IMR-90 (cell line): ENCODE measurements at places on chromosomes 2 and 18.
A peak's percentile ranks its signal among the peaks of the same experiment; 100 is the strongest.

DNA sequence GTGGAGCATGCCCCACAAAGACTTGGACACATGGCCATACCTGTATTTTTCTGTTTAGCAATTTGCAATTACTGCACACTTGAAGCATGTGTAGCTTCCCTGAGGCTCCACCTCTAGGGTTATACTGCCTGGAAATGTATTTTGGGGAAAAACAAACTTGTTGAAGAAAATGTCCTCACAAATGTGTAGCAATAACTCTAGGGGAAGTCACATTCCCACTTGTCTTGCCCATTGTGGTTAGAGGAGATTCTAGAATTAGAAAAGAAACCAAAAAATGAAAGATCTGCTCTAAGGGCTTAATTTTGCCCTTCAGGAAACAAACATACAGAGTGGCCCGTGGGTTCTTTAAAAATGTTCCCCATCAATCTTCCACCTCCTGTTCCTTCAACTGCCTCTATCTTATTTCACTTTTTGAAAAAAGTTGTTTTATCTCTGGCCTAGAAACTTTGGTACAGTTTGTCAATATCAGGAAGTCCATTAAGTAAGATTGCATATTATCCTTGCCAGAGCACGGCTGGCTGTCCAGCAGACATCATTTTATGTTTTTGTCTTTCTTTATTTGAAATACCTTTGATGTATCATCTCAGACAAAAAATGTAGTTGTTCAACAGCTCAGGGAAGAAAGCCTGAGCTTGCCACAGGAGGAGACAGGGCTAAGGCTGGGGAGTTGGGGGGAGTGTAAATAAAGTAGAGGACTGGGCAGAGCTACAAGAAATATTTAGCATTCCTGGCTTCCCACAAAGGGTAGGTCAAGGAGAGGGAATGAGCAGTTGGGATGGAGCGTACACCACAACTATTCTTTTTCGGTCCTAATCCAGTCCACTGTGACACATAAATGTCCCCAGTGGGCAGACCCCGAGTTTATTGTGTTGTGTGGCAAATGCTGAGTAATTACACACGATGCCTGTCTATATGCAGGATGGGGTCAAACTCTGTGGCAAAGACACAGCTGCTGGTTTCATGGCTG is 96.8 kb upstream of the CDC42EP3 start:
- H3K4me3 ChIP-seq: no peak overlapping the region
- peak overlapping the region; percentile 97 for H3K27ac ChIP-seq
- peaks cover 37% of the 10 kb centered on the region for H3K4me1 ChIP-seq
- no peaks in the 10 kb centered on the region for H3K27me3 ChIP-seq
- DNase-seq: peak; percentile 92

GRCh38 chr2:223969856-223970255 is 12.6 kb downstream of the MRPL44 start:
- no peaks in the 10 kb centered on the region for H3K4me1 ChIP-seq
- peaks cover 13% of the 10 kb centered on the region for H3K36me3 ChIP-seq
- H3K27me3 ChIP-seq: no peaks in the 10 kb centered on the region
- DNase-seq: peak; percentile 12
- no peak overlapping the region for H3K27ac ChIP-seq

DNA sequence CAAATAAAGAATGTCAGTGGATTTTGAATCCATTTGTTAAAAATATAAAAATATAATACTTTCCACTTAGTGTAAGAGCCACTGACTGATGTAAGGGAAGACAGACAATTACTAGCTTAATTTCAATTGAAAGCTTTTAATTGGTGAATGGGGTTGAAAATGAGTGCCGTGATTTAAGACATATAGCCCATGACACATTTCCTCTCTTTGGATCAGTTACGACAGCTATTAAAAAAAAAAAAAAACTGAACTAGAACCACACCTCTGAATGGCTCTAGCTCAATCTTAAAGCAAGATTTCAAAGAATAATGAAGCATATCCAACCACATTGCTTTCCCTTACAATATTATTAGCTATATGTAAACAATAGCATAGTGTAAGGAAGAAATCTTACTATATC is 44.0 kb downstream of the CIB4 start:
- H3K27ac ChIP-seq: no peak overlapping the region
- H3K27me3 ChIP-seq: peaks cover 35% of the 10 kb centered on the region
- no peaks in the 10 kb centered on the region for H3K4me1 ChIP-seq
- H3K4me3 ChIP-seq: no peak overlapping the region

DNA sequence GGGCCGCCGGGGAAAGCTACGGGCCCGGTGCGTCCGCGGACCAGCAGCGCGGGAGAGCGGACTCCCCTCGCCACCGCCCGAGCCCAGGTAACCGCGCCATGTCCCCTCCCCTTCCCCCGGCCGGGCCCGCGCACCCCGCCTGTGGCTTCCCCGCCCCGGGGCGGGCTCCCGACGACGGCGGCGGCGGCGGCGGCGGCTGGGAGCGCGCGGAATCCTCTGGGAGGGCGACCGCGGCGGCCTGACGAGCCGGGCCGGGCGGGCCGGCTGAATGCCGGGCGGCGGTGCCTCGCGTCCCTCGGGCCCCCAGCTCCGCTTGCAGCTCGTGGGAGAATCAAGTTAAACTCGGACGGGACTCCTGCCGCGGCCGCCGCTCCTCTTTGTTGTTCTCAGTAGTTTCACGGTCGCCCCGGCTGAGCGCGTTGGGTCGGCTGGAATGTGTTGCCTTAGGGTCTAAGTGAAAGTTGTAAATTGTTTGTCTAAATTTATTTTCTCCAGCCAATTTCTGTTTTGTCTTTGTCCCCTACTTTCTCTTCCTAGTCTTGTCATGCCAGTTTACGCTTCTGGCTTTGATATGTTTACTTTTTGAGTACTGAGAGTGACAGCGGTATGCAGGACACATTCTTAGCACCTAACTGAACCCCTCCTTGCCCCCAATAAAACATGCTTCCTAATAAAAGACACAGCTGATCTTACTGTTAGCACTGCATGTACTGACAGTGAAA is 685 bp downstream of the SMAD4 start:
- peak overlapping the region; percentile 62 for H3K27ac ChIP-seq

DNA sequence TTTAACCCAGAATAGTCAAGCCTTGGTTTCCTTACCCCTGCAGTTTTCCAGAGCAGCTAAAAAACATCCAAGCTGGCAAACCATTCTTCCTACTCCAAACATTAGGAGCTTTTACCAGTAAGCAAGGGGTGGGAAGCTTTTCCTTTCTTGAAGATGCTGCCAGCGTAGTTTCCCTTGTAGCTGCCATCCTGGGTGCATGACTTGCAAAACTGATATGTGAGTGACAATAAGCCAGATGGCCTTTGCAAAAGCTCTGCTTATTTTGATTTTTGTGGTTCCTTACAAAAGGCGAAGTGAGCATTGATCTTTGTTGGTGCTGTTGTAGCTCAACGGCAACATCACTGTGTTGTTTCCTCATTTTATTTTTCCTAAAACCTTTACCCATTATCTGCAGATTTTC is 138.8 kb downstream of the WDSUB1 start:
- H3K27ac ChIP-seq: no peak overlapping the region
- no peak overlapping the region for H3K4me3 ChIP-seq
- no peaks in the 10 kb centered on the region for H3K27me3 ChIP-seq
- no peak for DNase-seq
- peaks cover 13% of the 10 kb centered on the region; the same call in 1 of the 2 replicates for H3K36me3 ChIP-seq

GRCh38 chr2:46045888-46046287 is 251.3 kb upstream of the EPAS1 start:
- no peaks in the 10 kb centered on the region for H3K27me3 ChIP-seq
- no peak for DNase-seq
- H3K4me1 ChIP-seq: peaks cover 5% of the 10 kb centered on the region; the same call in 1 of the 2 replicates
- H3K27ac ChIP-seq: no peak overlapping the region

GRCh38 chr2:65024149-65024829 is 31.9 kb upstream of the CEP68 start:
- peak overlapping the region; percentile 14; the same call in 1 of the 2 replicates for H3K27ac ChIP-seq
- H3K36me3 ChIP-seq: peaks cover 20% of the 10 kb centered on the region; the same call in 1 of the 2 replicates
- peaks cover 11% of the 10 kb centered on the region for H3K4me1 ChIP-seq
- no peaks in the 10 kb centered on the region for H3K27me3 ChIP-seq

DNA sequence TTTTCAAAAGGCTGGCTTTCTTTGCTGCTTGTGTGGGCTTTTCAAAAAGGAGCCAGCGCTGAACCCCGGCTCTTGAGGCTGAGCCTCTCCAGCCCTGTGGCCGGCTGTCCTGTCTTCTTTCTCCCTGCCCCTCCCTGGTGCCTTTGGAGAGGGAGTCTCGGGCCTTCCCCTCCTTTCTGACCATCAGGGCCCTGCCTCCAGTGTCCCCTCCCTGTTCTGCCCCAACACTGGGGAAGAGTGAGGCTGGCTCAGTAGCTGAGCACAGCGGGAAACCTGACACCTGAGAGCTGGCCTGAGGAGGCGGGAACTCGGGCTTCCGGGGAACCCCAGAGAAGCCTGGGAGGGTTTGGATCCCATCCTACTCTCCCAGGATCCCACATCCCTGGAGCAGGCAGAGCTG is 232.1 kb downstream of the LOXHD1 start:
- H3K4me1 ChIP-seq: no peaks in the 10 kb centered on the region
- no peak overlapping the region for H3K4me3 ChIP-seq
- no peak overlapping the region for H3K27ac ChIP-seq
- no peaks in the 10 kb centered on the region for H3K36me3 ChIP-seq
- no peak for DNase-seq

DNA sequence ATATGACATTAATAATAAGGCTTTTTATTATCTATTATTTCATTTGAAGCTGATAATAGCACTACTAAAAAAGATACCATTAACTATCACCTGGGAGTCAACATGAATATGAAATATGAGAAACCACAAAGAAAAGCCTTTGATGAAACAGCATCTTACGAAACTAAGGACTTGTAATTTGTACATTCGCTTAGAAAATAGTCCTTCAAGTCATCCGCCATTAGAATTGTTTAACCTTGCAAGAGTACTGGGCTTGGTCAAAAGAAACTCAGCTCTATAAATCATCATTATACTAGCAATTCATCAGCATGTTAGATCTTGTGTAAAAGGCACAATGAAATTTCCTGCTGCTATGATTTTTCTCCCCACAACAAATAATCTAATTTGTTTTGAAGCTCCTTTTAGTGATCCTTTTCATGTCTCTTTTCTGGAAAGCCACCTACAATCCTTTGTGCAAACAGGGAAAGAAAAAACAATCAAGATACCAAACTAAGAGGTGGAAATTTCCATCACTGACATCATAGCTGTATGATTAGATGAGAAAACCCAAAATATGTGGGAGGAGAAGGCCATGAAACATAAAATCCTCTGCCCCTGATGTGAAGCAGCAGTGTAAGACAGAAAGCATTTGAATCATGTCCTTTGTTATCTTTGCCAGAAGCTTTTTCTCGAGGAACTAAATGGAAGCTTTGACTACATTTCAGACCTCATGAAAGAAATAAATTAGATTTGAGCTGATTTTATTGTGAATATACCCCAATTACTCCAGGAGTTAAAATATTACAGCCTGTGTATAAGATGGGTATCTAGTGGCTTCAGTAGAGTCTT is 31.2 kb downstream of the SCN9A start:
- H3K4me1 ChIP-seq: no peaks in the 10 kb centered on the region; the same call in 1 of the 2 replicates
- peak overlapping the region; percentile 61; the same call in 1 of the 2 replicates for H3K27ac ChIP-seq
- no peak overlapping the region for H3K4me3 ChIP-seq
- peak; percentile 87 for DNase-seq
- H3K36me3 ChIP-seq: no peaks in the 10 kb centered on the region

- H3K4me1 ChIP-seq: no peaks in the 10 kb centered on the region
- no peaks in the 10 kb centered on the region for H3K36me3 ChIP-seq
Observed at GRCh38 chr2:211055438-211055837, 499.0 kb downstream of the CPS1 start.

DNA sequence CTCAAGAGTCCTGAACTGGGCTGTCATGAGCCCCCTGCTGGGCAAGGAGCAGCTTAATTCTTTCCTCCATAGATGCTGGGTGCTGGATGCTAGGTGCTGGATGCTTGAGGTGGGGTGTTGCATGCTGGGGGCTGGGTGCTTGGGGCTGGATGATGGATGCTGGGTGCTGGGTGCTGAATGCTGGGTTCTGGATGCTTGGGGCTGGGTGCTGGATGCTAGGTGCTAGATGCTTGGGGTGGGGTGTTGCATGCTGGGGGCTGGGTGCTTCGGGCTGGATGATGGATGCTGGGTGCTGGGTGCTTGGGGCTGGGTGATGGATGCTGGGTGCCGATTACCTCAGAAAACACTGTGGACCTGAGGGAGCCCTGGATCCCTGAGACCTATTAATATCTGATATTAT is 837.7 kb downstream of the GALR1 start:
- H3K4me1 ChIP-seq: no peaks in the 10 kb centered on the region
- H3K27me3 ChIP-seq: no peaks in the 10 kb centered on the region
- no peak for DNase-seq
- no peak overlapping the region for H3K4me3 ChIP-seq
- no peaks in the 10 kb centered on the region for H3K36me3 ChIP-seq
- H3K27ac ChIP-seq: no peak overlapping the region

DNA sequence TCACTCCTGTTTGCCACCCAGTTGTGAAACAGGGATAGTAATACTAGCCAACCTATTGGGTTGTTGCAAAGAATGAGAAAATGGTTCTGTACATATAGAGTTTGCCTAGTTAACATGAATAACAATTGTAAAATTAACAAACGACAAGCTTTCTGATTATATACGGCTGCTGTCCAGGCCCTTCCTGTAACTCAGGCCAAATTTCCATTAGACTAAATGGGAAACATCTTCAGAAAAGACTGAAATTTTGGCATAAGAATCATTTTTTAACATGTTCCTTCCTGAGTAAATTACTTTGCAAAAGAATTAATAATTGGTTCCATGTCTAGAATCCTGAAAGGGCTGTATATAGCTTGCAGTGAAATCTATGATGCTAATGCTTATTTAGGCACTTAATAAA is 117.7 kb upstream of the SATB2 start:
- DNase-seq: no peak
- no peaks in the 10 kb centered on the region for H3K36me3 ChIP-seq
- no peak overlapping the region for H3K27ac ChIP-seq
- H3K4me3 ChIP-seq: no peak overlapping the region
- H3K27me3 ChIP-seq: no peaks in the 10 kb centered on the region

DNA sequence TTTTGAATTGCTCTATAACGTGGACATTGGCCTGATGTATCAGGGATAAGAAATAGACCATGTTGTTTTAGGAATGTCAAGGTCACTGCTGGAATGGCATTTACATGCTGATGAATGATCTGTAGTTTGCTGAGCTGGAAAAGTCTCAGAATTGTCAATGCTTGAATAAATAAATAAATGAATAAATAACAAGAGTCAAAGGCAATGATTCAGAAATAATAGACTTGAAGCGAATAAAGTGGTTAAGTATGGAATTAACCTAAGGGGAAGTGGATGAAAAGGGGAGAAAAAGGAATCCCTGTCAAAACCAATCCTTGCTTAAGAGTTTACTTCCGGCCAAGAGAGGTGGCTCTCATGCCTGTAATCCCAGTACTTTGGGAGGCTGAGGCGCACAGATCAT is 1620.0 kb downstream of the SUCLG1 start:
- H3K27me3 ChIP-seq: no peaks in the 10 kb centered on the region
- H3K4me1 ChIP-seq: no peaks in the 10 kb centered on the region
- no peaks in the 10 kb centered on the region for H3K36me3 ChIP-seq
- H3K4me3 ChIP-seq: no peak overlapping the region
- no peak overlapping the region for H3K27ac ChIP-seq

DNA sequence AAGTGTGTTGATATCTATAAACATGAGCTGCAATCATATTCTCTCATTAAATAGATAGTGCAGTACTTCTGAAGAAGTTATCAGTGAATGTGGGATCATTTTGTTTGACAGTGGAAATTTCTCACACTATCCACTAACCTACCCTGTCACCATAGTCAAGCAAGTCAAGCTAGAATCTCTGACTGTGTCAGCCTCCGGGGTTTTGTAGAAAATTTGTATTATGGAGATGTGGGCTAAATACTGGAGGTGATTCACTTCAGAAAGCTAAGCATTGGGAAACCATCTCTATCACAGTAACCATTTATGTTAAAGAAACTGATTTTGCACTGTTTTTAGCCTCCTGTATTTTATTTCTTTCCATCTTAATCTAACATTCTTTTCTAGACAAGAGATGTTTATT is 126.6 kb upstream of the CREB1 start:
- no peaks in the 10 kb centered on the region for H3K36me3 ChIP-seq
- H3K4me1 ChIP-seq: no peaks in the 10 kb centered on the region; the same call in 1 of the 2 replicates
- H3K4me3 ChIP-seq: no peak overlapping the region
